ENCODE measurements at places on chromosomes 4 and X. TPM values are rescaled to one million over a fixed set of nuclear protein-coding genes. Genes with fewer than 3 reads are reported as not detected.

F8A3 gene
- 1.9 TPM for polyA plus RNA-seq

REELD1 gene
- 0.39 TPM for polyA plus RNA-seq

LCORL gene
- polyA plus RNA-seq = 28.5 TPM

CXCL10 gene
- 4.9 TPM for polyA plus RNA-seq

GK gene
- 81.1 TPM for polyA plus RNA-seq

MAGED4 gene
- 45.3 TPM for polyA plus RNA-seq

MRFAP1 gene
- 459 TPM for polyA plus RNA-seq

RPL9 gene
- polyA plus RNA-seq = 1,790 TPM

XAGE5 gene
- not detected for polyA plus RNA-seq

STARD8 gene
- polyA plus RNA-seq = 21.3 TPM

TMEM156 gene
- polyA plus RNA-seq = 4.3 TPM

SPANXA2 gene
- not detected for polyA plus RNA-seq

SMIM31 gene
- 0.70 TPM for polyA plus RNA-seq

TMEM187 gene
- 7.5 TPM for polyA plus RNA-seq

PABPC1L2B gene
- 0.06 TPM for polyA plus RNA-seq

MAGEA8 gene
- 0.61 TPM for polyA plus RNA-seq

- no peak for DNase-seq
Measured at GRCh38 chrX:12042615-12043014, 95.7 kb upstream of the FRMPD4 start.

- no peak for DNase-seq
Measured at GRCh38 chr4:40209401-40209800, 12.6 kb downstream of the RHOH start.

- DNase-seq = no peak
Measured at GRCh38 chr4:8500966-8501365, 60.4 kb downstream of the TRMT44 start.

- peak; percentile 47 for DNase-seq
Measured at GRCh38 chr4:105147553-105148161, 981 bp downstream of the TET2 start.

GRCh38 chr4:6268650-6269615, 717 bp upstream of the WFS1 start:
- no peak for DNase-seq

- no peak for DNase-seq
Measured at GRCh38 chr4:102683881-102684609, 76.7 kb downstream of the MANBA start.

DNA sequence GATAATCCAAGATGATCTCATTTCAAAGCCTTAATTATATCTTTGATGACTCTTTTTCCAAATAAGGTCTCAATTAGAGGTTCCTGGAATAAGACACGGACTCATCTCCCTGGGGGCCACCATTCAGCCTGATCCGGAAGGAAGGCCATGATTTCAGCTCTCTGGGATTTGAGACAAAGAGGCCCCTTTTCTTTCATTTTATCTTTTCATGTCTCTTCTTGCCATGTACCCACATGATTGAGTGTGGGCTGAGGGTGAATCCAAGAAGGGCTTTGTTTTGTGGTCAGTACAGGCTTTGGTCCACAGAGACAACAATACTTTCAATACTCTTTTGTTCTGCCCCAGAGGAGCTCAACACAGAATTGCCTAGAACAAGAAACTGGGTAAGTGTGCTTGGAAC, 261.2 kb downstream of the TRIML1 start:
- no peak for DNase-seq

DNA sequence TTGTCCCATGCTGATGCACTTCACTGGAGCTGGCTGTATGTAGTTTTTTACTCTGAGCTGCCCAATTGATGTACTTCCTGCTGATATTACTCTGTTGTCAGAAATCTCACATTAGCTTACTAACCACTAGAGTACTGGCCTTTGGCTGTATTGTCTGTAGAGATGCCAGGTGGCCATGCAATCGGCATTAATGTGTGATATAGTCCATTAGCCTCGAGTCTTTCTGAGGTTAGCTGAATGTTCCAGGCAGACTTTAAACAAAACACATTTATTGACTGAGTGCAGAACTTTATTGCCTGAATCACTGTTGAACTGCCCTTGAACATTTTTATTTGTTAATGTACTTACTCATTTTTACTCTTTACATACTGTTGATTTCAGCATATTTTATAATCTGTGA, 335.2 kb downstream of the PCDH10 start:
- no peak for DNase-seq

DNA sequence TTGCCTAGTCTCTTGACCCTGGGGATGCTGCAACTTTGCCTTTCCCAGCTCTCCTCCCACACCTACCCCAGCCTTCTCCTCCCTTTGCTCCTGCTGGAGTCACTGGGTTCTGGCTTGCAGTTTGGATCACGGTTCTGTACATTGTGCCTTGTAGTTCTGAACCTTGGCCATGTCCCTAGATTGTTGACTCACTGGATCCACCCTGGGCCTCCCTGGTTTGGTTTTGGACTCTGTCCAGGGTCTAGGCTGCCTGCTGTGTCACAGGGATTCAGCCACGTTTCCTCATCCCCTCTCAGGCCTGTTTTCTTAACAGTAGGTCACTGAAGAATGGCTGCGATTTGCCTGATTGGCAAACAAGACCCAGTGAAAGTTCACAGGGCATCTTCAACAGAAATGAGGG, 11.5 kb upstream of the GABRE start:
- no peak for DNase-seq

- DNase-seq = no peak
Measured at GRCh38 chr4:188554413-188554812, 415.2 kb downstream of the TRIML1 start.

DNA sequence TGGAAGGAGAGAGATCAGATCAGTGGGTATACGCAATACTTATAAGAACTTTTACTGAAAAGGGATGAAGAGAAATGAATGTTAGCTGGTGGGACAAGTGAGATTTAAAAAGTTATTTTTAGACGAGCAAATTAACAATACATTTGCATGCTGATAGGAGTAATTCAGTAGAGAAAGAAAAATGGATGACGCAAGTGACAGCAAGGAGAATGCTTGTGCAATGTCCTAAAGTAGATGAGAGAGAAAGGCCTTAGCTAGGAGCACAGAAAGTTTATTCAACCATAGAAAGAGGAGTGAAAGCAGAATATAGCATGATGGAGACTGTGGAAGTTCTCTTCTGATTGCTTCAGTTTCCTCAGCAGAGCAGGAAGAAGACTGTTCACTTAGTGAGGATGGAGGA, 45.8 kb downstream of the OSTC start:
- no peak for DNase-seq

GRCh38 chr4:184472614-184473498, 1.5 kb downstream of the IRF2 start:
- DNase-seq = peak; percentile 51

DNA sequence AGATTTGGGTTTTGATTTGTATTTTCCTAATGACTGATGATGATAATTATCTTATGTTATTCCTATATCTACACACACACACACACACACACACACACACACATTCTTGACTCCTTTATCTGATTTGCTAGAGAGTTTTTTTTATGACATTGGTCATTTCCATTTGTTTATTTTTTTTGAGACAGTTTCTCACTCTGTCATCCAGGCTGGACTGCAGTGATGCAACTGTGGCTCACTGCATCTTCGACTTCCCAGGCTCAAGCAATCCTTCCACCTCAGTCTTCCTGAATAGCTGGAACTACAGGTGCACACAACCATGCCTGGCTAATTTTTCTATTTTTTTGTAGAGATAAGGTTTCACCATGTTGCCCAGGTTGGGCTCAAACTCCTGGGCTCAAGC, 6.7 kb downstream of the ZNF81 start:
- no peak for DNase-seq

GRCh38 chr4:122710434-122711308, 21.8 kb upstream of the BBS12 start:
- no peak for DNase-seq

GRCh38 chrX:129833153-129833990, 10.3 kb downstream of the ZDHHC9 start:
- no peak for DNase-seq

DNA sequence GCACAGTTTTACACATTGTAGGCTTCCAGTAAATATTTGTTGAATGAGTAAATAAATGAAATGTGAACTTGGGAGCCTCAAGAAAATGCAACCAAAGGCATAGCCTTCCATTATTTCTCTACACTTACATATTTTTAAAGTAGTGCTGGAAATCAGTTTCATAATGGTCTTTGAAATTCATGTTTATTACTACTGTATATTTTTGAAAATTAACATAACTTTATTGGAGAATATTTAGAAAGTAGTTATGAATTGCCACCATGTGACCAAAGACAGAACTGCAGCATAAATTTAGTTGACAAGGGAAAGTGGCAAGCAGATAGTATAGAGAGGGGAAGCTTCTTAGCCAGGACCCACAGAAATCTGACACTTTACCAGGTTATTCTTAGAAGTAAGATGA, 6.4 kb downstream of the TCEAL8 start:
- DNase-seq = no peak

DNA sequence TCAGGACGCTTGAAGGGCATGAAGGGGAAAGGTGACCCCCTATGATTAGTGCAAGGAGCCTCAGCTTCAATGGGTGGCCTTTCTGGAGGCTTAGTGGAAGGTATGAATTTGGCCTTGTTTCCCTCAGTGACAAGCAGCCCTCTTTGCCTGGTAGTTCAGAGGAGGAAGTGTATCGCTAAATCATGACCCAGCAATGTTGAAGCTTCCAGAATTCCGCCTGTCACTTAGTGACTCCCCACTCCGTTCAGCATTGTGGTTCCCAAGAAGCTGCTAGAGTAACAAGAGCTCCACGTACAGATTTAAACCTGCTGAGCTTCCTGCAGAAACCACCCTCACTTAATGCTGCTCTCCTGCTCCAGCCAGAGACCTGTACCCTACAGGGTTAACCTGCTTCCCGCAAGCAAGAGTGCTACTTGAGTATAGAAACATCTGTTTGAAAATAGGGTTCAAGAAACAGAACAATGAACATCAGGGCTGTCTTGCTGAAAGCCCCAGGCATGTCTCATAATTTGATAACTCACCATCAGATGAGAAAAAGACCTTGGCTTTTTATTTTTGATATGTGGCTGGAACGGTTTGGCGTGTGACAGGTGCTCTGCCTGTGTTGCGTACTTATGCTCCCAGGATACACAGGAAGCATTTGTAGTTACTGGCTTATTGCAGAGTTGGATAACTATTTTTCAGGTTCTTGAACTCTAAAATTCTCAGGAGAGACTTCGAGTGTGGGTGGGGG, 105.2 kb downstream of the UCHL1 start:
- no peak for DNase-seq

- DNase-seq = no peak
Measured at GRCh38 chr4:48445704-48446103, 37.4 kb upstream of the SLC10A4 start.

DNA sequence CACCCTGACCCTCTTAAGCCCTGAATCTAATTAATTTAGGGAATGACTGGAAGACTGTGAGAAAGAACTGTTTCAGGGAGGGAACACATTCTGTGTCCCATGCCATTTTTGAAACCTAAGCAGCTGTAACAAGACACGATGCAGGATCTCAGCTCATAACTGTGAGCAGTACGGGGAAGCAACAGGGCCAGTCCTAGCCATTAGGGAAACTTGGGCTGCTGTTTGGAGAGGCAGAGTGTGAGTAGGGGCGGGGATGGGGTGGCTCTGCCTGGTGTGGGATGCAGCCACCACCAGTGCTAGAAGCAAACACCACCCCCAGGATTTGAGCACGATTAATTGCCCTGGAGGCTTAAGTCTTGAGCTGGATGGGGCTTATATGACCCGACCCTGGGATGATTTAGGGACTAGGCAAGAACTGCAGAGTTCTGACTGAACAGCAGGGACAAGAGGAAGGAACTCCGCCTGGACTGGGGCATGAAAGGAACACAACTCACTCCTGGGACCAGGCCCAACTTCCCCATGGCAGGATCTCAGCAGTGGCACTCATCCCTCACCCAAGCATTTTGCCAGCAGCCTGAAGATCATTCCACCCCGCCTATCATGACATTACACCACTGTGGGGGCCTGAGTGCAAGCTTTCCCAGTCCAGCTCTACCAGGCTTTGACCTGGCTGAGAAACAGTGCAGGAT, 43.1 kb downstream of the ATRX start:
- DNase-seq = no peak

DNA sequence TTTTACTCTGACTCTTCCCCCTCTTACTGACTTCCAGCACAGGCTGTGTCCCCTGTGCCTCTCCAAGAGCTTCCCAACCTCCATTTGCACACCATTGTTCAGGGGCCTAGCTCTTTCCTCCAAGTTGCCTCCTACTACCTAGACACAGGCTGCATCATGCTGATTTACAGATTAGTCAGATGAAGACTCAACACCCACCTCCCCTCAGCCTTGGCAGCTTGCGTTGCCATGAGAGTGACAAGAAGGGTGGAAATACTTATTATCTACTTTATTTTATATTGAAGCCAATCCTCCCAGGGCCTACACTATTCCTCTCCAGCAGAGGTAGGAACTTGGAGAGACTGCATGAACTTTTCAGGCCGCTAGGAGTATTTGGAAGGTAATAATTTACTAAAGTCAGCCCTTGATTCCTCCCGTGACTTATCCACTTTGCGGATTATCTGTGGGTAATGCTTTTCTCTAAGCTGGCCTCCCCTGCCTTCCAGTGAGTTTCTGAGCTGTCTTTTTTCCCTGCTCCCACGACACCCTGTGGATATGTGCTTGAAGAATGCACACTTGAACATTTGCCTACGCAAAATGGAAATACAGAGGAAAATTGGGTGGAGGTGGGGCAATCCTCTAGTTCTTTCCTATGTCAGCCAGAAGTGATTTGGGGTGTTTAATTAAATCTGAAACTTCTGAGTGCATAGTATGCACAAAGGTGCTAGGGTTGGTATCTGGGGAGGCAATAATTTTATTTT, 74.1 kb upstream of the TMEM164 start:
- DNase-seq = no peak

- DNase-seq = no peak
Measured at GRCh38 chr4:108119199-108119800, 49.4 kb downstream of the LEF1 start.

DNA sequence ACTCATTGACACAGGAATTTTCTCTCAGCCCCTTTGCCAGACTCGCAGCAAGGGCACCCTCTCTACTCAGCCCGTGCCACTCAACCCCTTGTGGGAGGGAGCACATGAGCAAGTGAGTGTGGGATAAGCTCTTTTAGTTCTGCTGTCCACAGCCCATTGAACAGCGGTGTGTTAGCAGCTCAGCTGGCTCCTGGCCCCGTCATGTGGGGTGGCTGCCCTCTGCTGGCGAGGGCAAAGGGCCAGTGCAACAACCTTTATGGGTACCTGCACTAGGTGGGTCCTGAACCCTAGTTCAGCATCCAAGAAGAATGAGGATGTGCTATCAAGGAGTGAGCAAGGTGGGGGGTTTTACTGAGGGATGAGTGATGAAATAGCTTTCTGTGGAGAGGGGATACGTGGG, 85.0 kb upstream of the ZNF81 start:
- no peak for DNase-seq

Data from renal cortex interstitium (tissue), 15 donors.